ENCODE measurements at places on chromosomes 4 and X.

- DNase-seq = no peak
Observed at GRCh38 chr4:71680706-71681105, 103.2 kb downstream of the GC start.

DNA sequence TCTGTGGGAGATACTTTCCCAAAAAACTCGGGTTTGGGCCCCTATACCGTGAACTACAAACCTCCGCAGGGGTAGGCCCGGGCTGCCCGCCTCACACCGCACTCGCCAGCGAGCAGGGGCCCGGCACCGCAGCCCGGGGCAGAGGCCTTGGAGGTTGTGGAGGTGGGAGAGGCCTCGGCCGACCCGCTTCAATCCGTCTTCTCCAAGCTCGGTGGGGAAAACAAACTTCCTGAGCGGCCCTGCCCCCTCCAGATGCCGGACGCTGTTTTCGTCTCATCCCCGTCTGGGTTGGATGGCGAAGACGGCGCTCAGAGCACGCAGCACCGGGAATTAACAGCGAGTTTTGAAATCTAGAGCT lies 442 bp upstream of the MCUB start:
- no peak for DNase-seq

DNA sequence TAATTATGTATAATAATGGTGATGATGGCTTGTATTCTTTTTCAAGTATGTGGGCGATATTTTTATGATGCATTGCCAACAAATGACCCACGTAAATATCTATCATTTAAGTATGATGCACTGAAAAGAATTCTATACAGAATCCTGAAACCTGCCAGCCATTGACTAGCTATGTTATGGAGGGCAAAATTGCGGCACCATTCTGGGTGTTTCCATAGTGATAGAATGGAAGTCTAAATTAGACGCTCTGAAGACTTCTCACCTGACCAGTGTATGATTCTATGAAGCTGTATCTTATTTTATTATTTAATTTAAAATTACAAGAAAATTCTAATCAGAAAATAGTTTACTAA lies 677 bp upstream of the CENPC start:
- no peak for DNase-seq

- no peak for DNase-seq
Observed at GRCh38 chr4:58658701-58659100, 1548.5 kb upstream of the IGFBP7 start.

- DNase-seq = no peak
Observed at GRCh38 chrX:110175146-110175545, 142.7 kb downstream of the AMMECR1 start.

All from CD4-positive, alpha-beta T cell treated with Interleukin-10 for 1 hour (primary cell).